OCI-M1 (cell line): ENCODE measurements at places on chromosomes 6 and 20.

GRCh38 chr20:45685896-45686295, 15.9 kb upstream of the WFDC11 start:
- DNase-seq = no peak

DNA sequence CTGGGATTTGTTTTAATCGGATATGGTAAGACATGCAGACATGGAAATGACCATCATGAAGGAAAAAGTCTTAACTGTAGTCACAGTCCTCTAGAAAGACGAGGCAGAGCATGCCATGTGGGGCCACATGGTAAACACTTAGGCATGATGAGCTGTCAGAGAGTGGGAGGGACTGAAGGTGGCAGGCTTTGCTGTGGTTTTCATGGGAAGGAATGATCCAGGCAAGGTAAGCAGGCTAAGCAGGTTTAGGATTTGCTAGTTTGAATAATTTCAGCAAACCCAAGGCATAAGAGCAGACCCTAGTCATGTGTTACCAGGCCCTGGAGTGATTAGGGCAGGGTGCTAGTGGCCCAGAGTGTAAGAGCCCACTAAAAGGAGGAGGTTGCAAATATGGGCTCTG, 47.2 kb upstream of the STMND1 start:
- no peak for DNase-seq

DNA sequence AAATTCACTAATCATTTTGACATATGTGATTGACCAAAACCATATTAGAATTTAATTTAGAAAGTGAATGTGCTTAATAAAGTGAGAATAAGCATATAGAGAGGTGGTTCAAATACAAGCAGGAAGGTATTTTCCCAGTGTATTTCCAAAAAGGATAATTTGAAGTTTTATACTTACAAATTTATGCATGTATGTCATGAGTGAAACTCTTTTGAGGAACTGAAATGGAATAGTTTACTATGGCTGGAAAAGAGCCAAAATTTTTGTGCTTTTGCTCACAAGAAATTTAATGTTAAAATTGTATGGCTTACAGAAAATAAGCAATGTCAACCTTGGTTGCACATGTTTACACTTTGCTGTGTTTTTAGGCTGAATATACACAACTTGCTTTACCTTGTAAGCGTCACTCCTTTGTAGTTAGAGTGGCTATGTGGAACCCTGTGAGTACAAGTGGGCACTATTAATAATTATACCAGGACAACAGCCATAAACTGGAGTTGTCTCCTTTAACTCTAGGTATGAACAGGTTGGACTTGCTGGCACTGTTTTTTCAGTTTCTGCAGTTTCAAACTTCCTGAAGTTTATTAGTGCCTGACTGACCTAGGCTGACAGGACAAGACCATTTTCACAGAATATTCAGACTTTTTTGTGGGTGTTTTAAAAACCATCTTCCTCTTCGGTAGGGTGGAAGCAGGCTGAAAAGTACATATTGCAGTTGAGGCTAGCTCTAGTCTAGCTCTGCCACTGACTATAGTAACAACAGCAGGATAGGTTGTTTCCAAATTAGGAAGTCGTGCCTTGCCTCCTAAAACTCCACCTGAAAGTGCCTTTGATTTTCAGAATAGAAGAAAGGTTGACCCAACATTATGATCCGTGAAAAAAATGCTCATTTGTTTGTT, 6.0 kb downstream of the AFDN start:
- DNase-seq = no peak

- DNase-seq = no peak
Observed at GRCh38 chr6:35906499-35906846, 14.4 kb downstream of the SRPK1 start.

- DNase-seq = no peak
Observed at GRCh38 chr6:88472851-88473525, 306.8 kb upstream of the CNR1 start.

GRCh38 chr6:123896869-123897268, 93.2 kb downstream of the NKAIN2 start:
- peak; percentile 14 for DNase-seq

GRCh38 chr6:154758125-154758524, 24.9 kb downstream of the SCAF8 start:
- no peak for DNase-seq

GRCh38 chr6:3725145-3726047, 26.1 kb downstream of the PXDC1 start:
- DNase-seq = no peak

DNA sequence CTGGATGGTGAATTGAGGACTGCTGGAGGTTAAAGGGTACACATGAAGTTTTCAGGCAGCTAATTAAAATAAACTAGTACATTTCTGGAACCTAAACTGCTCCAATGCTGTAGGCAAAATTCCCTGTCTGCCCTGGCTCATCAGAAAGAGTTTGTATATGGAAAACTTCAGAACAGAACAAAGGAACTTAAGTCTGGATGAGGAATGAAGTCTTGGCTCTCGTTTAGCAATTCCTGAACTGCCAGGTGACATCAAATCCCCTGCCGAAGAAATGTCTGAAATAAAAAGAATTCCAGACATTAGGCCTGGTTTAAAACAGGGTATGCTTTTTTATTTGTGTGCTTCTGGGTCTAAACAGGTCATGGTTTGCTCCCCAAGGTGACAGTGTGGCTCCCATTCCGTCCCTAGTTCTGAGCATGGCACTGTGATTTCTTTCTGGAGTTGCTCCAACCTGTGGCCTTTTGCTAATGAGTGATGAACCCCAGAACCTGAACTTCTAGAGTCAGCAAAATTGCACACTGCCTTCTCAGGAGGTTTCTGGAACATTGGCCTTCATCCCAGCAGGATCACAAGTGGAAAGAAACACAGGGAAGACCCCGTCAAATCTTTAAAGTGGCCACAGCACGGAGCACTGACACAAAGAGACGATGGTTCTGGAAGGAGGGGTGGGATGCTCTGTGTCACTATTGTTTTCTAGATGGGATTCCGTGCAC, 129.4 kb upstream of the NAA20 start:
- no peak for DNase-seq

DNA sequence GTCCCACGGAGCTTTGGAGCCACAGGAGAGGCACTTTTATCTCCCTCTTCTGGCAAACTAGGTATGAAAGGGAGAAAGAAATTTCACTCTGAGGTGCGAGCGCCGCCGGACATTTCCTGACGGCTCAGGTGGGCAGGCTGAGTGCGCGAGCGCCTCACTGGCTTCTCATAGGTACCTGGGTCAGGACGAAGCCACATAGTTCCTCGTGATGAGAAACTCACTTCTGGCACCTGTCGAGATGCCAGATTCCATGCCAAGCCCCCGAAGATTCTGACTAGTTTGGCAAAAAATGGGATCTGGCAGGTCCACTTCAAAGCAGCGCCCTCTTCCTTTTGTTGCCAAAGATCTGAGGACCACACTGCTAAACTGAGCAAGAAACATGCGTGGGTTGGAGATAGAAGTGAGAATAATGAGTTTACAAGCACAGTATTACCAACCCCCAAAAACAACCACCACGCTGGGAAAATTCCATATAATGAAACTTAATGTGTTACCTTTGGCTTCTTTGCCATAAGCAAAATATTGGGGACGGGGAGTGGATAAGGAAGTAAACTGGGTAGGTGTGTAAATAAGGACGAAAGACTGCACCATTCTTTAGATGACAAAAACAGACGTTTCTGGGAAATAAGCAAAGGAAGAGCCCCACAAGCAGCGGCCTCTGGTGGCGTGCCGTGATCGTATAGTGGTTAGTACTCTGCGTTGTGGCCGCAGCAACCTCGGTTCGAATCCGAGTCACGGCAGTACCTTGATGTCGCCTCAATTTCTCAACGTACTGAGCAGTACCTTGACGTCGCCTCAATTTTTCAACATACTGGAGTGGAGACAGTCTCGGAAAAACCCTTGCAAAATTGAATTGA, 89.8 kb upstream of the PRSS16 start:
- DNase-seq = peak; percentile 96

DNA sequence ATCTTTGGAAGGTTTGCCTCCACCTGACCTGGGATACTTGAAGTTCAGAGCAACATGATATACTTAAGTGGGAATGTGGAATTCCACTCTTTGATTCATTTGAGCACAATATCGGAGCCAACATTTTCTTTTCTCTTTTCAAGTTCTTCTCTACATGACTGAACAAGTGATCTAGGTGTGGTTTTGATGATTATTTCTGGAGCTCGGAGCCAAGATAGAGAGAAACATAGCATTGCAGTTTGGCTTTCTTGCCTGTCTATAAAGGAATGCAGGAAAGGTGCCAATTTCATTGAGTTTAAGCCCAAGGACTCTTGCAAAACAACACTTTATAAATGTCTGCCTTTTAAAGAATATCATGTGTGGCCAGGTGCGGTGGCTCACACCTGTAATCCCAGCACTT, 124.2 kb upstream of the FAM83B start:
- no peak for DNase-seq

DNA sequence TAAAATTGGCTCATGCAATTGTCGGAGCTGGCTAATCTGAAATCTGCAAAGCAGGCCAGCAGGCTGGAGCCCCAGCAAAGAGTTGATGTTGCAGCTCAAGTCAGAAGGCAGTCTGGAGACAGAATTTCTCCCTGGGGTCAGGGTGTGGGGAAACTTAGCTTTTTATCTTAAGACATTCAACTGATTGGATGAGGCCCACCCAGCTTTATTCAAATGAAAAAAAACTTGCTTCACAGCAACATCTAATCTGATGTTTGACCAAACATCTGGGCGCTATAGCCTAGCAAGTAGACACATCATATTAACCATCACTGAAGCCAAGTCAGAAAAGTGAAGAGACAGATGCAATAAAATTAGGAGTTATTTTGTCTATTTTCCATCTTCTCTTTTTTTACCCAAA, 108.8 kb upstream of the CCDC28A start:
- DNase-seq = no peak

DNA sequence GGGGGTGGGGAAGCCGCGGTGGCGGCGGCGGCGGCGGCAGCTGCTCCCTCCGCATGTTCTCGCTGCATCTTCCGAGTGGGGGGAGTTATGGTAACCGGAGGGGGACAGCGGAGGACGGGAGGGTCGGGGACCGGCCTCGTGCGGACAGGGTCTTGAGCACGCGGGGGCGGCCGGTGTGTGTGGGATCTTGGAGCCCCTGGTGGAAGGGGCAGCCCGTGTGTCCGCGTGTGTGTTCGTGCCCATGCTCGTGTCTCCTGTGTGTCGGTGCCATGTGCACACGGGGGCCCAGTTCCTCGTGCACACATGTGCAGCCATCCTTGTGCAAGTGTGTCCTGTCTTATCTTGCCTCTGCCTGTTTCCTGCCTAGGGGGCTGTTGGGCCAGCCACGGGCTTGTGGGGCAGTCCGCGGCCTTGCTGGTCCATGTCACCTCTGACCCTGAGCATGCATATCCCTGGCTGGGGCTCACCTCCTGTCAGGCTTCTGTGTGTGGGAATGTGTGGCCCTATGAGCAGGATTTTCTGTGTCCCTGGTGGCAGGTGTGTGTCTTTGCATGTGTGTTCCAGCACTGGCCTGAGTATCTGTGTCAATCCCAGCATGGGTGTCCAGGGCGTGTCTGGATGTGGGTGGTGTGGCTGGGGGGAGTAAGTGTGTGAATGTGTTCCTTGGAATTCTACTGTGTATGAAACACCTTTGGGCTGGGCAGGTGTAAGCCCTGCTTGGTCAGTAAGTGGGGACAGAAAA, 8.5 kb downstream of the SYNGAP1 start:
- DNase-seq = peak; percentile 73

DNA sequence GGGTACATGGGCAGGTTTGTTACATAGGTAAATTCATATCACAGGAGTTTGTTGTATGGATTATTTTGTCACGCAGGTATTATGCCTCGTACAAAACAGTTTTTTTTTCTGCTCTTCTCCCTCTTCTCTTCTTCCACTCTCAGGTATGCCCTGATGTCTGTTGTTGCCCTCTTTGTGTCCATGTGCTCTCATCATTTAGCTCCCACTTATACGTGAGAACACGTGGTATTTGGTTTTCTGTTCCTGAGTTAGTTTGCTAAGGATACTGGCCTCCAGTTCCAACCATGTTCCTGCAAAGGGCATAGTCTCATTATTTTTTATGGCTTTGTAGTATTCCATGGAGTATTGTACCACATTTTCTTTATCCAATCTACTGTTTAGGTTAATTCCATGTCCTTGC, 65.7 kb downstream of the UNC5CL start:
- no peak for DNase-seq

DNA sequence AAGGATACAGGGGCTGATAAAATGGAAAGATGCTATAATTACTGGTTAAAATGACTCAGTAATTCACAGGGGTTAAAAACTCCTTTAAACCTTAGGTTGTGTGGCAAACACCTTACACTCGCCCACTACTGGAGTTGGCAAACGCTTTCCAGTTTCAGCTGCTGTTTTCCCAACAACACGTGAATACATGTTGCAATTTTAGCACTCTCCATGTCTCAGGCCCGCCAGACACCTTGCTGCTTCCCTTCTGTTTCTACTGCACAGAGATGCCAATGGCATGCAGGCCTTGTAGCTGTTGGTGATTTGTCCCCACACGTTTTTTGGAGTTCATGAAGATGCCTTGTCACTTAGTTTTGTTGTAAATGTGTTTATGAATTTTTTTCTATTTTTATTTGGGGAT, 5.3 kb upstream of the TTPAL start:
- DNase-seq = no peak

DNA sequence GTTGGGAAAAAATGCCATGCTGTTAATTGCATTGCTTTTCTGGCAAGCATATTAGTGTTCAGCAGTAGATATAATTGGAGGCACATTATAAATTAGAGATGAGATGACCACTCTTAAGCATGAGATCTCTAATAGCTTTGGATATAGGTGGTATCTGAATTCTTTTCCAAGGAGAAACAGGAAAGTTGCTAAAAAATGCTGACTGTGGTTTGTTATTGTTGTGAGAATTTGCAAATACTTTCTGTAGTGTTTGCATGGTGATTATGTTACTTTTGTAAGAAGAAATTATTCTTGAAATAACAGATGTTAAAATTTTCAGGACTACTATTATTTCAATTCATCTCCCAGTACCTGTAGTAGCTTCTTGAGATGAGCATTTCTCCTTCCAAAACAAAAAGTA, 225.2 kb downstream of the TBC1D7 start:
- DNase-seq = no peak

DNA sequence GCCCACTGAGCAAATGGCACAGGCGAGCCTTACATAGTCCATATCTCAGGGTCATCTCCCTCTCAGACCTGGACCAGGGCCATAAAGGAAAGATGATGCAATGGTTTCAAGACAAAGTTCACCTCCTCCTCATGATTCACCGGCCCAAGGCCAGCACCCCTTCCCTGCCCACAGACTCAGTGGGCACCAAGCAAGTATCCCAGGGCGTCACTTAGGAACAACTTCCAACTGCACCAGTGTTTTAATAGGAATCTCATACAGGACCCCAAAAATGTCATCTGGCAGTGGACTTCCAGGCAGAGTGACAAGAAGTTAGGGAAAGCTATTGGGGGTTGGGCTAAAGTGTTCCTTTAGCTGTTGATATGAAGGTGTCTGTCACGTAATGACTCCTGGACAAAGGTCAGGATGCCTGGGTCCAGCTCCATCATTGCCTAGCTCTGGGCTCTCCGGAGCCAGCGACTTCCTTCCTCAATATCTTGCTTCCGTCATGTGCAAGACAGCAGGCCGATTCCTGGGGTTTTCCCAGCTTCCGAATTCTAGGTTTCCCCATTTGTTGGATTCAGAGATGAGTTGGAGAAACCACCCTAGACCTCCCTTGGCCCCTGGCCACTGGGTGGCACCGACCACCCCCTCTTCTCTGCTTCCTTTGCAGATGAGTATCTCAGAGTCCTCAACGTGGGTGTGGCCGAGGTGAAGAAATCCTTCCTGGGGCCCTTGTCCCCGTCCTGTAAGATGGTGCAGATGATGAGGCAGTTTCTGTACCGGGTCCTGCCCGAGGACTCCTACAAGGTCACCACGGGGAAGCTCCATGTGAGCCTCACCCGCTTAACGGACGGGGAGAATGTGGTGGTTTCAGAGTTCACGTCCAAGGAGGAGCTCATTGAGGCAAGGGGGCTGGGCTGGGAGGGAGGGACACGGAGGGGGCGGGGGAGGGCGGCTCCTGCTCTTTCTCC, 21.1 kb downstream of the PNPLA1 start:
- peak; percentile 64 for DNase-seq
